ENCODE measurements at places on chromosomes 5 and 9.
A peak's percentile ranks its signal among the peaks of the same experiment; 100 is the strongest.

- DNase-seq: no peak
- peaks cover 35% of the 10 kb centered on the region for H3K27me3 ChIP-seq
- H3K4me1 ChIP-seq: no peaks in the 10 kb centered on the region
- no peaks in the 10 kb centered on the region for H3K36me3 ChIP-seq
- H3K4me3 ChIP-seq: no peak overlapping the region
Measured at GRCh38 chr9:135215571-135216161, 128.2 kb downstream of the OLFM1 start.

DNA sequence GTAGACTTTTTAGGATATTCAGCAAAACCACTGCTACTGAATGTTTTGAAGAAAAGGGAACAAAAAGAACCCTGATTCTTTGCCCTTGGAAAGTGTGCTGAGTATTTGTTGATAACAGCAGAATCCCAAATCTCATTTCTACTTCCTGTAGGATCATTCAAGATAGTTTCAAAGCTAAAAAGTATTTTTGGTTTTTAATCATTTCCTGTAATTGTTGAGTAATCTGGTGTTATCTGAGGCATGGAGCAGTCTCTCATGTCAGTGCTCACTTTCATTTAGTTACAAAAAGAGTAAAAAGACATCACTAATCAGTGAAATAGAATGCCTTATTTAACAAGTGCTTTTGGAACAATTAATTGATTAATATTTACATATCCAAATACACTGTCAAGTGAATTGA lies 56.1 kb downstream of the ITGA2 start:
- DNase-seq: no peak
- H3K4me3 ChIP-seq: no peak overlapping the region
- no peaks in the 10 kb centered on the region for H3K36me3 ChIP-seq
- H3K4me1 ChIP-seq: no peaks in the 10 kb centered on the region

DNA sequence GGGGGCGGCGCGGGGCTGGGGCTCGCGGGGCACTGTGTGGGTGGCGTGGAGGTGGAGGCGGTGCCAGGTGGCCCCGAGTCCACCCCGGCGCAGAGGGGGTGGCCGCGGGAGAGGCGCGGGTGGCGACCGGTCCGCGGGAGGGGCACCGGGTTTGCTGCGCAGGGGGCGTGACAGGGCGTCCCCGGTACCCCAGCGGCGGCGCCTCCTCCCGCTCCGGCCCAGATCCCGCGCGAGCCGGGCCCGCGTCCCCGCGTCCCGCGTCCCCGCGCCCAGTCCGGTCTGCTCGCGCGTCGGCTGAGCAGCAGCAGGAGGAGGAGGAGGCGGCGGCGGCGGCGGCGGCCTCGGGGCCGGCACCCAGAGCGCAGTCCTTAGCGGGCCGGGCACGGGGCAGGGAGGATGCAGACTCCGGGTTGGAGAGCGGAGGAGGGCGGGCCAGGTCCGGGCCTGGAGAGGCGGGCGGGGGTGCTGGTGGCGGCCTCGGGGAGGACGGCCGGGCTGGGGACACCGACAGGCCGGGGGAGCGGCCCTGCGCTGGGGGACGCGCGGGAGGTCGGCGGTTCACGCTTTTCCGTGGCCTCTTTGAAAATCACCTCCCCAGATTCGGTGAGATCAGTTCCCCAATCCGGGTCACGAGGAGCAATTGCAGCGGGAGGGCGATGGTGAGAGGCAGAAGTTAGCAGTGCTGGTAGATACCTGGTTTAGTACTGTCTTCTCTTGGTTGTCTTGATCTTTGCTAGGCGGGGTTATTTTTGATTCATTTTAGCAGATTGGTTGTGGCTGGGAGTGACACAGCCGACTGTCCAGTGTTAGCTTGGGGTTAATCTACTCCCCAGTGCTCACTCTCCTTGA lies 1.7 kb downstream of the TRIO start:
- H3K36me3 ChIP-seq: no peaks in the 10 kb centered on the region
- H3K4me3 ChIP-seq: peak overlapping the region; percentile 77
- no peaks in the 10 kb centered on the region for H3K27me3 ChIP-seq
- peak overlapping the region; percentile 58 for H3K27ac ChIP-seq

DNA sequence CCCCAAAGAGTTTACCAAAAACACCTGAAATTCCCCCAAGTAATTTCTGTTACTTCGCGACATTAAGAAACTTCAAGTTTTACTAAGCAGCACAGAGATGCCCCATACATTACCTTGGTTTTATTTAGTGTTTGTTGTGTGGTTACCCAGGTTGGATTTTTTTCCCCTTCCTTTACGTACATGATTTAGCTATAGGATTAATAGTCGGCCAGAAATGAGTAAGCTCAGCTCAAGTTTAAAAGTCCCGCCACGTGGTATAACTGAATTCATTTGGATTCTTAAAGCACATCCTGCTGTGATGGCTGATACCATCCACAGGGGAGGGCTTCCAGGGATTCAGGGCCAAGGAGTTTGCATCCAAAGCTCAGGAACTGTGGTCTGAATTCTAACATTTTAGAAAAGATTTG lies 75.9 kb downstream of the DAP start:
- no peak overlapping the region for H3K27ac ChIP-seq
- H3K36me3 ChIP-seq: no peaks in the 10 kb centered on the region
- no peaks in the 10 kb centered on the region for H3K27me3 ChIP-seq
- DNase-seq: no peak
- no peaks in the 10 kb centered on the region for H3K4me1 ChIP-seq
- no peak overlapping the region for H3K4me3 ChIP-seq

DNA sequence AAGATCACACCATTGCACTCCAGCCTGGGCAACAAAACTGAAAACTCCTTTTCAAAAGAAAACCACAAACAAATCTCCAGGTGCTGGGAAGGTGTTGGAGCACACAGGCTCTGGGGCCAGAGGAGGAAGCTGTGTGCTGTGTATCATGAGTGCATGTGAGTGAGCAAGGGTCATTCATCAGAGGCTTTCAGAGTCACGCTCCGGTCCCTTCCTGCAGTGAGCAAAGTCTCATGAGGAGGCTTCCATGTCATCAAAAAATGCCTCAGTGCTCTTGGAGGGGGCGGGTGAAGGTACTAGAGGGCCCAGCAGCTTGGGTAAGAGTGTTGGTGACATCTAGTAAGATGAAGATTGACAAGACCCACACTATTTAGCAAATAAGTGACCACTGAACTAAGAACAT lies 48.3 kb upstream of the TESK1 start:
- no peak for DNase-seq
- no peaks in the 10 kb centered on the region for H3K27me3 ChIP-seq
- no peaks in the 10 kb centered on the region for H3K36me3 ChIP-seq
- no peak overlapping the region for H3K27ac ChIP-seq
- peaks cover 16% of the 10 kb centered on the region for H3K4me1 ChIP-seq

DNA sequence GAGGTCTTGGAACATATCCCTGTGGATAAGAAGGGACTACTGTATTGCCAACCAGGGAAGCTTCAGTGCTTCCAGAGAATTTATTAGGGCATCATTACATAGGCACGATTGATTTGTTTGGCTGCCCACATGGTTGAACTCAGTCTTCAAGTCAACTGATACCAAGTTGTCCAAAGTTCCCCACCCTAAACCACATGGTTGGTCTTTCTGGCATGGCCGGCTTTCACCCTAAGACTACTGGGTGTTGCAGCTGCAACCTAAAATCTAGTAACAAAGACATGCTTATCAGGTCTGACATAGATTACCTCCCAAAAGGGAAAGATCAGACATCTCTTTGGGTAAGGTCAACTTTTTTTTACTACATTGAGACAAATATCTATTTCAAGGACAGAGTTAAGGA lies 37.0 kb downstream of the FAF2 start:
- H3K36me3 ChIP-seq: peaks cover 45% of the 10 kb centered on the region
- no peak overlapping the region for H3K4me3 ChIP-seq
- H3K27ac ChIP-seq: no peak overlapping the region
- no peaks in the 10 kb centered on the region for H3K4me1 ChIP-seq

- no peaks in the 10 kb centered on the region for H3K36me3 ChIP-seq
- H3K4me3 ChIP-seq: no peak overlapping the region
- no peaks in the 10 kb centered on the region for H3K27me3 ChIP-seq
- H3K27ac ChIP-seq: no peak overlapping the region
- H3K4me1 ChIP-seq: peaks cover 13% of the 10 kb centered on the region
- DNase-seq: no peak
Measured at GRCh38 chr5:74418709-74419108, 221.8 kb downstream of the ENC1 start.

DNA sequence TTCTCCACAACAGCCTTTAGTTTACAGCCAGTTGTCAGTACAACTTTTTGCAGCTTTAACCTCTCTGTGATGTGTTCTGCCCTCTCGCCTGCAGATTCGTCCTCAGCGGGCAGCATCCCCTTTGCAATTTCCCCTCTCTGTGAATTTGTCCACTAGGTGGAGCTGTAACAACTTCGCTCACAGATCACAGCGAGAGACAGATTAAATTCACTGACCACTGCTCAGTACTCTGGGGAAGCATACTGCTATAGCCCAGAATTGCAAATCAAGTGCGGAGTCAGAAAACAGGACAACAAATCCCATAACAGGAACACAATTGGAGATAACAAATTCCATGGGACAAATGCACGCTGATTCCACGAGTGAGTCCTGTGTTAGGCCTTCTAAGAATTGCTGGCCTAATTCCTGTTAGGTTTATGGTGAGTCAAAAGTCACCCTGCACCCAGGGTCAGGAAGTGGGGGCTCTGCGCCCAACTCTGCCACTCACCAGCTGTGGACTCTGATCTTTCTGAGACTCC lies 2124.9 kb downstream of the MAT2B start:
- no peak overlapping the region for H3K4me3 ChIP-seq
- peak; percentile 23 for DNase-seq
- H3K36me3 ChIP-seq: no peaks in the 10 kb centered on the region
- no peak overlapping the region for H3K27ac ChIP-seq
- no peaks in the 10 kb centered on the region for H3K27me3 ChIP-seq

- H3K27me3 ChIP-seq: peaks cover 3% of the 10 kb centered on the region
- H3K4me1 ChIP-seq: no peaks in the 10 kb centered on the region
- no peaks in the 10 kb centered on the region for H3K36me3 ChIP-seq
- H3K27ac ChIP-seq: no peak overlapping the region
- H3K4me3 ChIP-seq: no peak overlapping the region
Measured at GRCh38 chr5:167827766-167828165, 463.7 kb upstream of the WWC1 start.

DNA sequence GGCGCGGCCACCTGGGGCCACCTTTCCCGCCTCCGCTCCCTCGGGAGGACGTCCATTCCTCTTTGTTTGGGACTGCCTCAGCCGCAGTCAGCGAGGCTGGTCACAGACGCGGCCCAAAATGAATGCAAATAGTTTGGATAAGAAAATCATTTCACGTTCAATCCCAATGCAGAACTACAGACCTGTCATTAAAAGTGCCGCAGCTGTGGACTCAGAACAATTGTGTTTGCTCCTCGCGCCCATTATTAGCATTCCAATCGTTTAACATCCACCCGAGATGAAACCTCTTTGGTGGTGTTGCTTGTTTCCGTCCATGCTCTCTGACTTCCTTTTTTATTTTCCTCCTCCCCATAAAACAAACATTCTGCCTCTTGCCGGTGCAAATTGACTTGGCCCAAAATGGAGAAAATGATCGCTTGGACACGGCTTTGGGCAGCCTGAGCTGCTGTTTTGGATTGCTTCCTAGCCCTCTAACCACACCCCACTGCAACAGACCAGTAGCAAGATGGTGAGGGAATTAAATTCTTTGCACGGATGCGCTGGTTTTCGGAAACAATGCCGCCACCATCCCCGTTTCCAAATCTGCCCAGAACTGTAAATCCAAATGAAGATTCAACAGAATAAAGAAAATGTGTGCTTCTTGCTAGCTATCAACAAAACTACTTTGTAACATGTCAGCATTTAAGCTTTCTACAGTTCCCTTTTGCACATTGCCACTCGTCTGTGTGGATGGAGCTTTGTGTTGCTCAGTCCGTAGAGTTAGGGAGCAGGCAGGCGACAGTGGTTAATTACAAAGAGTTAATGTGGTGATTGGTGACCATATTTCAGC lies 784 bp downstream of the NLN start:
- H3K4me3 ChIP-seq: peak overlapping the region; percentile 90
- DNase-seq: peak; percentile 78
- no peaks in the 10 kb centered on the region for H3K27me3 ChIP-seq
- H3K27ac ChIP-seq: peak overlapping the region; percentile 87

- no peak for DNase-seq
- no peak overlapping the region for H3K27ac ChIP-seq
- peaks cover 11% of the 10 kb centered on the region for H3K4me1 ChIP-seq
- H3K27me3 ChIP-seq: no peaks in the 10 kb centered on the region
Measured at GRCh38 chr5:73955271-73955846, 329.4 kb downstream of the ARHGEF28 start.

- H3K27ac ChIP-seq: no peak overlapping the region
- H3K27me3 ChIP-seq: no peaks in the 10 kb centered on the region
- H3K36me3 ChIP-seq: peaks cover 9% of the 10 kb centered on the region
- no peak for DNase-seq
Measured at GRCh38 chr9:95870352-95870751, 5.1 kb upstream of the ERCC6L2 start.

- no peaks in the 10 kb centered on the region for H3K27me3 ChIP-seq
- H3K27ac ChIP-seq: no peak overlapping the region
- no peaks in the 10 kb centered on the region for H3K36me3 ChIP-seq
- H3K4me3 ChIP-seq: no peak overlapping the region
- no peak for DNase-seq
- H3K4me1 ChIP-seq: no peaks in the 10 kb centered on the region
Measured at GRCh38 chr9:21747175-21747574, 55.3 kb upstream of the MTAP start.

- H3K27ac ChIP-seq: no peak overlapping the region
- no peak overlapping the region for H3K4me3 ChIP-seq
Measured at GRCh38 chr5:96709152-96709821, 47.1 kb downstream of the CAST start.

DNA sequence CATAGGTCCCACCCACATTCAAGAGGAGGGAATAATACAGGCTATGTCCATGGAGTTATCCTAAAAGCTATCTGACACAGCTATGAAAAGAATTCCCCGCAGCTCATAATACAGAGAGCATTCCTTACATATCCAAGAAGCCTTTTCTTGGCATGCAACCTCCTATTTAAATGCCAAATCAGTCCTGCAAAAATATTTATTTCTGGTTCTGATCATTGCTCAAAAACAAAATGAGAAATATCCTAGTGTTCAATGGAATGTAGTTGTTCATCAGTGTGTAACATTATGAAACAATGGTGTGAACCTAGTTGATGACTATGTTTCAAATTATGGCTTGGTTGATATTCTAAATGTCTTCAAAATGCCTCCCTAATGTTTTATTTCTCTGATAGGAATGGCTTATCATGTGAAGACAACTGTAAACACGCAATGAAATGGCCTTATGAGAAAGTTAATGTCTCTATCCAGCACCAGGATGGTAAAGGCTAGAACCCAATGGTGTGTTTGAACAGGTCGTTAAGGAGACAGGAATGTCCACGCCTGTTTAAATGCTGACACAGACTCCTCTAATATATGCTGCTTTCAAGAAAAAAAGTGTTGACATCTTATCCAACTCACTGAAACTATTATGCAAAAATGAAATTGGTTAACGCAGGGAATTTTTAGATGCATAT lies 126.7 kb upstream of the CDH6 start:
- no peaks in the 10 kb centered on the region for H3K36me3 ChIP-seq
- DNase-seq: no peak
- H3K4me3 ChIP-seq: no peak overlapping the region
- H3K4me1 ChIP-seq: no peaks in the 10 kb centered on the region
- no peak overlapping the region for H3K27ac ChIP-seq

DNA sequence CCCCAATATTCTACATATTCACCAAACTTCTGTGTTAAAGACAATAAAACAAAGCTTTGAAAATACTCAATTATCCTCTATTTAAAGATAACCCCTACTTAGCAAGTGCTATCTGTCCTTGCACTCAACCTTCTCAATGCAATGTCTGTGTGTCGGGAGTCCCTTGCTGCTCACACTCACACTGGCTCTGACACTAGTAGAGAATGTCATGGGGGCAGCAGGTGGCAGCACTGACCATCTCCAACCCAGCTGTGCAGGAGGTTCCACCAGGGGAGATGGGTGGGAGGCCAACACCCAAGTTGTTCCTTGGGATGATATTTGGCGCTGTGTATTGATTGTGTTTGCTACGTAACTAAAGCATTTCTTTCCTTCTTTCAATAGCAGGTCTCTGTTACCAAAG lies 59.4 kb upstream of the SIMC1 start:
- no peaks in the 10 kb centered on the region for H3K36me3 ChIP-seq
- H3K4me1 ChIP-seq: peaks cover 3% of the 10 kb centered on the region
- no peak overlapping the region for H3K4me3 ChIP-seq
- no peak for DNase-seq
